T-helper 17 cell (primary cell): ENCODE measurements at places on chromosomes 11 and 22. TPM values are rescaled to one million over a fixed set of nuclear protein-coding genes. Genes with fewer than 3 reads are reported as not detected.

Gene ACRV1
- not detected for total RNA-seq

Gene API5
- total RNA-seq, result 71.7 TPM

DNA sequence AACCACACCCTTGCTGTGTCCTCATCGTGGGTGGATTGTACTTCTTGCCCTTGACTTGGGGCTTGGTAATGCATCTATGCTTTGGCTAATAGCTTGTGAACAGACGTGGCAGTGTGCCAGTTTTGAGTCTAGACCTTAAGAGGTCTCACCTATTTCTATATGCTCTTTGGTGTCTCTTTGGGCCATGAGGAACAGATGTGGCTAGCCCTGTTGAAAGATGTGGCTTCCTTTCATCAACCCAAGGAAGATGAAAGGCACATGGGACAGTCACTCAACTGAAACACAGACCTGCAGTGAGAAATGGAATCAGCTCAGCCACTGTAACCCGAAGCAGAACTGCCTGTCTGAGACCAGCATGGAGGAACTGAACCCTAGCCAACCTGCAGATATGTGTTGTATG is 7.9 kb upstream of the NELL1 start:
- no peak for DNase-seq

GRCh38 chr22:23079240-23079768 is 9.0 kb downstream of the GNAZ start:
- no peak for DNase-seq

GRCh38 chr11:122850076-122850631 is 11.9 kb downstream of the CRTAM start:
- no peak for DNase-seq

DNA sequence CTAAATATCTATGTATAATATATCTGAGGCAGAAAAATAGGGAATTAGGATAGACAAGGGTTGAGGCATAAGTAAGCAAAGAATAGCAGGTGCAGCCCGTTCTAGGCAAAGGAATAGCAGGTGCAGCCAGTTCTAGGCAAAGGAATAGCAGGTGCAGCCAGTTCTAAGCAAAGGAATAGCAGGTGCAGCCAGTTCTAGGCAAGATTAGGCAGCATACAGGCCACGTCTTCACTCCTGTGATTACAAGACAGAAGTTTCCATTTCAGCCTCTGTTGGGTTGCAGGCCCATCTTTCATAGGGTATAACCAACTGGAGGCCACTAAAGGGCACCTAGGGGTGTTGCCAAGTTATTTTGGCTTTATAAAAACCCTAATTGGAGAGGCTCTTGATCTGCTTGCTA is 28.8 kb upstream of the CHORDC1 start:
- no peak for DNase-seq

GRCh38 chr11:34405079-34405858 is 33.5 kb upstream of the CAT start:
- no peak for DNase-seq

DNA sequence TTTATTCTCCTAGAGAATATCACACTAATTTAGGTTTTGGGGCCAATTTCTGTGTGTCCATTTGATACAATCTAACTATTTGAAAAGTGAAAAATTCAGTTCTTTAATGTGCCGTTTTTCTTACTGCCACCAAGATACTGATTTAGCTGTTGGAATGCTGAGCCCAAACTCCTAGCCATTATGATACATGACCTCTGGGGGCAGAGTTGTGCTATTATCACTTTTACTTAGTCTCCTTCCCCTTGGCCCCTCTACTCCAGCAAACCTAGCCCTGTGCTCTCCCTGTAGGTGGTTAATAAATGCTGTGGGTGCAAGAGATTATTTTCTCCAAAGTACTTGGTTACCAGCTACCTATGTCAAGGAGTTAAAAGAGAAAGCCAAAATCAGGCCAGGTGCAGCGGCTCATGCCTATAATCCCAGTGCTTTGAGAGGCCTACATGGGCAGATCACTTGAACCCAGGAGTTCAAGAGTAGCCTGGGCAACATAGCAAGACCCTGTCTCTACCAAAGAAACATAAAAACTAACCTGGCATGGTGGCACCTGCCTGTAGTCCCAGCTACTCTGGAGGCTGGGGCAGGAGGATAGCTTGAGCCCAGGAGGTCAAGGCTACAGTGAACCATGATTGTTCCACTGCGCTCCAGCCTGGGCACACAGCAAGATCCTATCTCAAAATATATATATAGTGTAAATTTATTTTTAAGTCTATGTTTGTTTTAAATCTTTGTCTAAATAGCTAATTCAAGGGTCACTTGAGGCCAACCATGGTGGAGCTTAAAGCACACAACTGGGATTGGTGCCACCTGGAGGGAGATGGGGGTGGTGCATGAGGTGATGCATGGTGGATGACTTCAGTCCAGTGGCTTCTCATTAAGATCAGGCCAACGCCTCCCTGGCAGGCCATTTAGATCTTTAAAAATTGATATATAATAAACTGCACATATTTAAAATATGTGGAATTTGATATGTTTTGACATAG is 193.2 kb upstream of the PLET1 start:
- DNase-seq, result no peak
